ENCODE measurements at places on chromosomes 6 and 20.
A peak's percentile ranks its signal among the peaks of the same experiment; 100 is the strongest.

- peak; percentile 99 for DNase-seq
Measured at GRCh38 chr20:38726804-38727606, 2.7 kb downstream of the SLC32A1 start.

DNA sequence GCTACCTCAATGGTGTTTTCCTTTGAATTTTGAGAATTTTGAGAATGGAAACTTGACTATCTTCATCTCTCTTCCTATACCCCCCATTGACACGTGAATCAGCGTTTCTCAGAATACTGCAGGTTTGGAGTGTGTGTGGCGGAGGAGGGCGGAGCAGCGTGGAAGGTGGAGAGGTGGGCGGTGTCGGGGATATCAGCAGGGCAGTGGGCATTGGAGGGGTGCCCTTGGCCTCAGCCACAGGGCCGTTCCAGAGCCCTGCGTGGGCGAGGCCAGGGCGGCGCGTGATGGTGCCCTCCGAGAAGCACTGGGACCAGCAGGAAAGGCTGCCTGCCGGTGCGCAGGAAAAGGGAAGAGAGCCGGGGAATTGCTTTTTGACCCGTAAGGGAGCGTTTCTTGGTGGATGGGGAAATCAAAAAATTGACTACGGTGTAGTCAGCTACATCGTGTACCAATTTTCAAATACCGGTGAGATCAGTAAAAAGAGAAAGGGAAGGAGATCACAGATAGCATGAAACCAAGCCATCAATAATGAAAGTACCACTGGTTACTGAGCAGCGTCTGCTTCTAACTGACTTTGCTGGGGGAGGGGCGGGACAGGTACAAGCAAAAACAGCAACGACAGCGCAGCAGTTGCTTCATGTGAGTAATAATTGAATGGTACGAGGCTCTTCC is 82.7 kb upstream of the DUSP22 start:
- DNase-seq, result no peak

DNA sequence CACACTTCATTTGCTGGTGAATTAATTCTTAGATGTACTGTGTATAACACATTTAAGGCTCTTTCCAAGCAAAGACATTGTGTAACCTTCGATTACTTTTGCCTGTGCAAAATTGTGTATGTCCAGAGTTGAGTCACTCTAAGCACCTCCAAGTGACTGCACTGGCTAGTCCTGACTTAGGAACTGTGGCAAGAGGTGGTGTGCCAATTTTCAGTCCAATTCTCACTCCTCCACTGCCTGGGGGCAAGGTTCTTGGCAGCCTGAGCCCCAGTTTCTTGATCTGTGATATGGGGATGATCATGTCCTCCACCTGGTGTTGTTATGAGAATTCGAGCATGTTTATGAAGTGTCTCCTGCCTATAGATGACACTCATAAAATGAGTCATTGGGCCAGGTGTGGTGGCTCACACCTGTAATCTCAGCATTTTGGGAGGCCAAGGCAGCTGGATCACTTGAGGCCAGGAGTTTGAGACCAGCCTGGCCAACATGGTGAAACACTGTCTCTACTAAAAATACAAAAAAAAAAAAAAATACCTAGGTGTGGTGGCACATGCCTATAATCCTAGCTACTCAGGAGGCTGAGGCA is 105.3 kb upstream of the CDYL start:
- no peak for DNase-seq

DNA sequence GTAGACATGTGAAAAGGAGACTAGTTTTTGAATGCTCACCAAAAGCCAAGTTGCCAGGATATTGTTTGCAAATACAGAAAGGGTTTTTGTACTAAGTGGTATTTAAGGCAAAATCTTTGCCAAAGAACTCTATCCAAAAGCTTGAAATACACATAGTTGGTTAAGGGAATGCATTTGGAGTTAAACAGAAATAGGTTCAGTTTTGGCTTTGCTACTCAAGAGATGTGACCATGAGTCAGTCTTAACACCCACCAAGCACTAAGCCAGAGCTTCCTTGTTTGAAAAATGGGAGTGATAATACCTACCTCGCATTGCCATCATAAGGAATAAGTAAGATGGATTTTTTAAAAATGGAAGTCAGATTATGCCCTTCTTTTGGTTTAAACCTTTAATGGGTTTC is 191.7 kb upstream of the LAMP5 start:
- DNase-seq, result no peak

- DNase-seq, result no peak
Measured at GRCh38 chr6:37865504-37865903, 46.0 kb downstream of the ZFAND3 start.

DNA sequence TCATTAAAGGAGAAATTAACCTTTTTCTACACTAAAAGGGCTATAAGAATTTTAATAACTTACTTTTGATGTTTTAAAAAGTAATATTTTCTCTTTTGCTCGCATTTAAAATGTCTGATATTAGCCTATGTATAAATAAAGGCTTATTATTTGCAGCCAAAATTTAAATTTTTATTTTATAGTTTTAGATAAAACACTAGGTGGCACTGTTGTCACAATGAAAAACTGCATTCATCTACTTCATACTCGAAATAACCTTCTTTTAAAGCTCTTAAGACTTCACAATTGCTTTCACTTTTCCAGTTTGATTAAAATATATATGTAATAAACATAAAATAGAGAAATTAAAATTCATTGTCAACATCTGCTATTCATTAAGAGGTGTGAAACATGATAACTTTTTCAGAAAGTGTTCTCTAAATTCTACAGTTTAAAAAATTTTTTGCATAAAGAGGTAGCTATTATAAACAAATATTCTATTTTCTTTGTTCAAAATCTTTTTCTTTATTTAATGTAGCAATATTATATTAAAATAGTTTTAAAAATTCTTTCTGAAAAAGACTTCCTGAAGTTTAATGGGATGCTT is 78.8 kb upstream of the DEFB112 start:
- no peak for DNase-seq

- no peak for DNase-seq
Measured at GRCh38 chr6:113634352-113635163, 222.6 kb upstream of the MARCKS start.

DNA sequence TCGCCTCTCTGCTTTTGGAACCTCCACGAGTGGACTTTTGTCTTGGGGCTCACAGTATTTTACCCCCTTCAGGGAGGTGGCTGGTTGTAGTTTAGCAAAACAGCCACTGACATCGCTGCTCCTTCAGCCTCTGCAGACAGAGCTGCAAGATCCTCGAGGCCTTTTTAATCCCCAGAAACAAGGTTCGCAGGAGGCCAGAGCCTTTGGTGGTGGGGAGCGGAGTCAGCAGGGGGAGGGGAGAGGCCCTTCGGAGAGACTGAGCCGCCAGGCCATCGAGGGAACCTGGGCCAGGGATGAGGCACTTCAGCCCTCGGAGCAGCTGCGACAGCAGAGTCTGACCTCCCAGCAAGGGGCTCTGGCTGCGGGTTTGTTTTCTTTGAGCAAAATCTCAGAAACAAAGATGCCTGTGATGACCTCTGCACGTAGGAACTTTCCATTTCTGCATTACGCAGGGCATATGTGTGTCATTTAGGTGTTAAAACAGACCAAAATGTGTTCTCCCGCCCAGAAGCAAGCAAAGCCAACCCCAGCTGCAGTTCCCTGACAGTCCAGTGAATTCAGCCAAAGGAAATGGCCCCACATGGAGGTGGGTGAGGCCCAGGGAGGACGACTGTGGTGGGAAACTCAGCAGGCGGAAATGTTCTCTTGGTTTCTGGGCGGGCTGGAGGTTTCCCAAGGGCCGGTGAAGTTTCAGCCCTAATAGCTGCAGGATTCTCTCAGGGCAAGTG is 171.2 kb upstream of the SULF2 start:
- DNase-seq, result no peak

- DNase-seq, result no peak
Measured at GRCh38 chr6:156410649-156411048, 366.5 kb upstream of the ARID1B start.

DNA sequence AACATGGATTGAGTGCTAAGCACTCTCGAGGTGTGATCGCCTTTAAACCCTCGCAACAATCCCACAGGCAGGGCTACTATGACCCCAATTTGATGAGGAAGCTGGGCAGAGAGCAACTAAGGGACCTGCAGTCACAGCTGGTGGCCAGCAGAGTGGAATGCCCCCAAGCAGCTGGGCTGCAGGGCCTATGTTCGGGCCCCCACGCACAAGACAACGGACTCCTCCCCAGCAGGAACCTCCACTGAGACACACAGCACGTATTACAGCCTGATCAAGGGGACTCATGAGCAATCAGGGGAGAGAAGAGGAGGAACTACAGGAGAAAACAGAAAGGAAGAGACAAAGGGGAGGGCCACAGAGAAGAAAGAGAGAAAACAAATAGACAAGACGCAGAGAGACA is 21.7 kb downstream of the CST7 start:
- DNase-seq, result peak; percentile 17

DNA sequence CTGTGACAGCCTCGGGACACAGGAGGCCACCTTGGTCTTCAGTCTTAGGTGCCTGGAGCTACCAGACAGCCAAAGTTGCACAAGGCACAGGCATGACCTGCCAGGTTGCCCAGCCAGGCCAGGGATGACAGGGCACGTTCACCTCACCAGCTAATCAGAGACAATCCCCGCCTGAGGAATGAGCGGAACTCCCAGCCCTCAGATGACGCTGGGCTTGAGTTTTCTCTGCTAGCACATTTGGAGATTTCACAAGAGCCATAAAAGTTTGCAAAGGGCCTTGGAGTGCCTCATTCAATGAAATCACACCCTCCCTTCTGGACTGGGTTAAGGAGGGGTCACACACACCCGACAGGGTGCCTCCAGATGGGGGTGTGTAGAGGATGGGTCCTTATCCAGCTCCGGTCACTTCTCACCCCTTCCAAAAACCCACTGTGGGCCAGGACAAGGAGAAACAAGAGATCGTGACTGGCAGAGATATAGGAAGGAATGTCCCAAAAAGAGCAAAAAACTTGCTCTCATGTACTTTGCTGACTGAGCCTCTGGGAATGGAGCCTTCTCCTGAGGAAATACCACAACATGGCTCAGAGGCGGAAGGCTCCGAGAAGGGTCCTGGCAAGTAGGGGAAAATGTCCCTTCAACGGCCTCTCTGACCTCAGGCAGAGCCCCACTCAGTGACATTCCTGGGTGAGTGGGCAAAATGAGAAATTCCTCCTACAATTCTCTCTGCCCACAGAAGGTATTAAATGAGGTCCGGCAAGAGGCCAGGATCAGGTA is 121.6 kb downstream of the ISM1 start:
- DNase-seq, result no peak

DNA sequence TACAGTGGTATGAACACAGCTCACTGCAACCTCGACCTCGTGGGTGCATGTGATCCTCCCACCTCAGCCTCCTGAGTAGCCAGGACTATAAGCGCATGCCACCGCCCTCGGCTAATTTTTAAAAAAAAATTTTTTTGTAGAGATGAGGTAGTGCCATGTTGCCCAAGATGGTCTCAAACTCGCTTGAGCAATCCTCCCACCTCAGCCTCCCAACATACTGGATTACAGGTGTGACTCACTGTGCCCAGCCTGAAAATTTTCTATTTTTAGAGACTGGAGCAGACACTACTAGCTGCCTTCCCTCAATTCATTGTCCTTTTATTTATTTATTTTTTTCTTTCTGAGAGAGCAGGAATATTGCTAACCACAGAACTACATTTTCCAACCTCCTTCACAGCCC is 20.3 kb upstream of the GTF3C6 start:
- no peak for DNase-seq

- DNase-seq, result no peak
Measured at GRCh38 chr20:58251979-58252591, 23.6 kb upstream of the ANKRD60 start.

DNA sequence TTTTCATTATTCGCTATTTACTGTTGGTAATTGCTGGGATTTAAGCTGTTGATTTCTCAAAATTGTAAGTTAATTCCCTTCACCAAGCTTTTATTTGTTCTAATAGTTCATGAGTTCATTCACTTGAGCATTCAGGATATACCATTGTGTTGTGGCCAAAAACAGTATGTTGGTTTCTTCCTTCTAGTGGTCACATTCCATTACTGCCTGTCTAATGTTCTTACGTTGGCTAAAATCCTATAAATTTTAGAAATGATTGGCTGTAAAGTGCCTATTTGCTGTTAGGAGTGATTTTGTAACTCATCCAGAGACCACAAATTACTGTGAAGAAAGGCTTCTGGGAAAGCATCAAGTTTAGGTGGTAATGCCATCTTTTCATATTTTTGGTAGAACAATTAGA is 76.3 kb downstream of the FARS2 start:
- DNase-seq, result no peak

- DNase-seq, result no peak
Measured at GRCh38 chr6:122749451-122750050, 30.0 kb upstream of the FABP7 start.

GRCh38 chr6:43077981-43078511 is 1.9 kb downstream of the PTK7 start:
- peak; percentile 63 for DNase-seq

GRCh38 chr6:134138226-134138975 is 86.0 kb upstream of the SLC2A12 start:
- no peak for DNase-seq

DNA sequence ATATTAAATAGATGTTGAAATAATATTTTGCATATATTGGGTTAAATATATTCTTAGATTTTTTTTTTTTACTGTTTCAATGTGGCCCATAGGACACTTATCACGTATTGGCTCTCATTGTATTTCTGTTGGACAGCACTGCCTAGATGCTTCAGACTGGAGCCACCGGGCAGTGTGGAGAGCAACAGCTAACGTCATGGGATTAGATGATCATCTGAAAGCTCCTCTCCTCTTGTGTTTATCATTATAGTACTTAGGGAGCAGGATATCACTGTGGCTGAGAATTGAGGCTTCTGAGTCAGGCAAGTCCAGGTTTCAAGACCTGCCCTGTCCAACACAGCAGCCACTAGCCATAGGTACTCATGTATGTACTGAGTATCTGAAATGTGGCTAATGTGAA is 87.4 kb downstream of the ZHX3 start:
- no peak for DNase-seq

DNA sequence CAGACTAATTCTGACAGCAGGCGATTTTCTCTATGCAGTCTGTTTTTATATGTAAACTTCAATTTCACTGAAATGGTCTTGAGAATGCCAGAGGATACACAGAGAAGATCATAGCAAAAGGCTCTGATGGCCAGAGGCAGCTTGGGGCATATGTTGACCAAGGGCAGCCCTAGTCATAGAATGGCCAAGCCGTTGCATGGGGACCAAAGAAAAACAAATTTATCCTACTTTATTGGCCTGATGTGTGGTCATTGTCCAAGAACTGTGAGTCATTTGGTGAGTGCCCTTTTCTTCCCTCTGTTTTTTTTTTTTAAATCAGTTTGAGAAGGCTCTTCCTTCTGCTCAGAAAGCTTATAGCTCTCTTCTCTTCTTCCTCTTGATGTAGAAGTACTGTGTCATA is 5.8 kb downstream of the HDGFL1 start:
- DNase-seq, result no peak

GRCh38 chr6:45049188-45049843 is 278.8 kb upstream of the RUNX2 start:
- DNase-seq, result peak; percentile 42

GRCh38 chr6:7500752-7501282 is 40.7 kb upstream of the DSP start:
- DNase-seq, result no peak

- DNase-seq, result no peak
Measured at GRCh38 chr6:40249935-40250334, 315.7 kb upstream of the MOCS1 start.
